ENCODE measurements at places on chromosomes 2 and 18.

- no peak for DNase-seq
These were observed 67.0 kb downstream of the ZEB2 start for GRCh38 chr2:144452989-144453336.

DNA sequence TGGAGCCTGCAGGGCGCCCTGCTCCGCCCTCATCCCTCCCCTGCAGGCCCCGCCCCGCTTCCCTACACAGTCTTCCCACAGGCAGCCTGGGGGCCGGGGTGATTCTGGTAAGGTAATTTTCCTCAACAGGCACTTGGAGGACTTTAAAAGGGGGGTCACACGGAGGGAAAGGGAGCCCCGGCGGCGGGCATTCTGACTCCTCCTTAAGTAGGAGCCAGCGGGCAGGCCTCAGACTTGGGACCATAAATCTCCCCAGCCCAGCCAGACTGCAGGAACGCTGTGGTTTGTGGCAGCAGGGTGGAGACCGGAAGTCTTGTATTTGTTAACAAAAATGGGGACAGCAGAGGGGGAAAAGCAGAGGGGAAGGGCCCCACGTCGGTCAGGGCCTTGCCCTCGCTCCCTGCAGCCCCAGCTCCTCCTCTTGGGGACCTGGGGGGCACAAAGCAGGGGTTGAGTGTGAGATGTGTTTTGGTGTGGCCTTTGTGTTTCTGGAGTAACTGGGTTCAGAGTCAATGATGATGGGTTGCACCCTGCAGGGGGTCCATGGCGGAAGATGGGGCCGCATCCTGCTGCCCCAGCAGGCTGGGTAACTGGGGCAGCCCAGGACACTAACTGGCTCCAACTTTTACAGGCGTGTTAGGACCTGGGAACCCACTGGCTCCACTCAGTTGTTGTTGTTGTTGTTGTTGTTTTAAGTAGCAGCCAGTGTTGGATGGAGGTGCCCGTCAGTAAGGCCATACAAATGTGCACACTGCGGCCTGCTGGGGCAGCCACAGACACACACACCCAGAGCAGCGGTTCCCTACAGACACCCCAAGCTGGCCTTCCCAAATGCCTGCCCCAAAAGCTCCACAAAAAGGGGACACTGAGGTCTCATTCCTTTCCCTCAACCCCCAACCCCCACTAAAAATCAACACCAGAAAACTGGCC, 27.7 kb downstream of the SMAD7 start:
- no peak for DNase-seq

- no peak for DNase-seq
These were observed 66.8 kb downstream of the BMPR2 start for GRCh38 chr2:202442882-202443281.

DNA sequence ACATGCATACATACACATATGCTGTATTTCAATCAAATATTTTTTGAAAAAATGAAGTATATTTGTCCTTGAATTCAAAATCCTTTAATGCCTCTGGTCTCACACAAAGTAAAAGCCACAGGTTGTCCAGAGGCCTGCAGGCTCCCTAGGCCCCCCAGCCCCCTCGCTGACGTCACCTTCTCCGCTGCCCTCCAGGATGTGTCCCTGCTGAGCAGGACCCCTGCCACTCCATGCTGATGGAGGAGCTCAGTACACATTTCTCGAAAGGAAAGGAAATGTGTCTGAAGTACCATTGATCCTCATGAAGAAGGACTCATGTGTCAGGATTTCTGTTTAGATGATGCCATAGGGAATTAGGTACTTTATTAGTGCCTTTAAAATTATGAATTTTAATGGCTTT, 212.1 kb downstream of the LDLRAD4 start:
- DNase-seq = no peak
